Renal cortex interstitium (tissue), 15 donors: ENCODE measurements at places on chromosomes 3 and 15.

DNA sequence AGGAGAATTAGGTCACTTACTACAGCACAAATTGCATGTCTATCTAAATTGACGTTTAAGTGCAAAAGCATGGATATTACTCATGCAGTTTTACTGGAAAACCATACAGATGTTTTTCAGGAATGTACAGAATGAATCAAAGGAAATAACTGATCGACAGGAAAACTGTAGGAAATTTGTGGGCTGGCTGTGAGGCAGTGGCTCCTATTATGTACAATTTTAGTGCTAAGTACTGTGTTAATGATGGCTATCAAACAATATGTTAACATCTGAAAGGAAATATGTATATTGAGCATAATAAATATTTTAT is 6.9 kb downstream of the NUDT16 start:
- DNase-seq, result no peak

DNA sequence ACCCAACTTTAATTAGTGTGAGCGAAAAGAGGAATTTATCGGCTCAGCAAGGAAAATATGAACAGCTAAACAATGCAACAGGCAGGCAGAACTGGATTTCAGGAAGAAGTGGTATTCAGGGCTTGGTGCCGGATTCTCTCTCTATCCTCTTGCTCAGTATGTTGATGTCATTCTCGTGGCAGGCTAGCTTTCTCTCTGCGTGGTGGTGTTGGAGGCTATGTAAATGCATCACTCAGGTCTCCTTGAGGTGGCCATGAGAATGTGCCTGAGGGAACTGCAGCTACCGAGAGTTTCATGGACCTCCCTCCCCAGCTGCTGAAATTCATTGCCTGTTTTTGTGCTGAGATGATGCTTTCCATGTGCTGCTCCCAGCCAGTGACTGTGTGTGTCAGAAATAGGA is 18.3 kb upstream of the SYN2 start:
- DNase-seq, result no peak

DNA sequence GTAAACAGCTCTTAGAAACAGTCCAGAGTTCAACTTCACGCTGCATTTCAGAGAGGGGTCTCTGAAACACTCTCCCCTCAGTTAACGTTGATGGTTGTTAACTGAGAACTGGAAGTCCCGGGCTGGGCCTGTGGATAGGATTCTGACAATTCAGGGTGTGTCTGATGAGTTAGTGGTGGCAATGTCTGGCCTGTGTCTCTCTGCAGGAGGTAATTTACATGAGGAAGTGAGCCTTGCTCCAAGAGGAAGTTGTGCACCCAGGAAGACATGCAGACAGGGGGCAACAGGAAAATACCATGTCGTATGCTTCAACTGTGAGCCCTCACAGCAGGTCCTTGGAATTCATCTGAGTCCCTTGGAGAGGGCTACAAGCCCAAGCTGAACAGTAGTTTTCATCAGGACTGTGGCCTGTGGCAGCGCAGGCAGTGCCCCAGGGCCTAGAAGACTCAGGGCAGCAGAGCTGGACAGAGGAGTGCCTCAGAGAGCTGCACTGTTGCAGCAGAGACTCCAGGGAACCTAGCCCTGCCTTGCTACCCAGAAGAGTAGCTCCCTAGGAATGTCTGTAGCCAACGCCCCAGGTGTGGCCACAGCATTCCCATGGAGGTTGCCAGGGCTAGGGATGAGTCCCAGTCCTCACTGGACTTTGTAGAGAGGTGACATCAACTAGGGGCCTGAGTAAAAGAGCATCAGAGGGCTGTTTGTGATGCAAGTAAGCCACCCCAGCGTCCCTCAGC is 104.6 kb upstream of the SELENOK start:
- DNase-seq, result no peak

DNA sequence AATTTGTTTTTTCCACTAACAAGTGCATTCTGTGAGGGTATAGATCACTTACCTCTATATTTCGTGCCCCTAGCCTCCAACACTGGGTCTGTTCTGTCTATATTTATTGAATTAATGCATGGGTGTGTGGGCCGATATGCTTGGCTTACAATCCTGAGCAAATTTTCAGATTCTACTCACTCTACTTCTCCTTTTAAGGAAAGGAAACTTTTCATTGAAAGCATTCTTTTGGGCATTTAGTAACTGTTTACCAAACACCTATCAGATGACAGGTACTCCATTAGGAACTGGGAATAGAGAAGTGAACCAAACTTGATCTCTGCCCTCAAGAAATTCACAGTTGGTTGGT is 60.5 kb downstream of the TLE3 start:
- no peak for DNase-seq

GRCh38 chr3:196812853-196813252 is 54.9 kb upstream of the SENP5 start:
- no peak for DNase-seq

DNA sequence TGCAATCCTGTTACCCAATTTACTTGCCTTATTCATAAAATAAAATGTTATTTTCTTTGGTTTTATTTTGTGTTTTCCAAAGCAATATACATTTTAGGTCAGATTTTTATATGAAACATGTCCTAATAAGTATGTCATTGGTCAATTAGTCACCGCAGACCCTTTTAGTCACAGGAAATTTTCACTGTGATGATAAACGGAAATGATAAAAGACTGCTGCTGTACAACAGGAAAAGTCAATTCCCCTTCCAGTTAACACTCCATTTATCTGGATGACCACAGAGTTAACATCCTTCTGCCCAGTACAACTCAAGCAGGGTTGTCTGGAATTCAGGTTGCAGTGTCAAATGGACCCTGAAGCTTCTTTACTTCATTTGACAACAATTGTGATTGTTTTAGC is 175.2 kb downstream of the LSAMP start:
- no peak for DNase-seq

GRCh38 chr15:46576646-46577395 is 942.0 kb downstream of the SQOR start:
- peak; percentile 33 for DNase-seq

GRCh38 chr3:14290631-14291385 is 111.6 kb upstream of the SLC6A6 start:
- peak; percentile 43 for DNase-seq

GRCh38 chr3:135801018-135801417 is 164.5 kb upstream of the PPP2R3A start:
- no peak for DNase-seq

- no peak for DNase-seq
These were observed 60.8 kb upstream of the ANKRD34C start for GRCh38 chr15:79221696-79222095.

DNA sequence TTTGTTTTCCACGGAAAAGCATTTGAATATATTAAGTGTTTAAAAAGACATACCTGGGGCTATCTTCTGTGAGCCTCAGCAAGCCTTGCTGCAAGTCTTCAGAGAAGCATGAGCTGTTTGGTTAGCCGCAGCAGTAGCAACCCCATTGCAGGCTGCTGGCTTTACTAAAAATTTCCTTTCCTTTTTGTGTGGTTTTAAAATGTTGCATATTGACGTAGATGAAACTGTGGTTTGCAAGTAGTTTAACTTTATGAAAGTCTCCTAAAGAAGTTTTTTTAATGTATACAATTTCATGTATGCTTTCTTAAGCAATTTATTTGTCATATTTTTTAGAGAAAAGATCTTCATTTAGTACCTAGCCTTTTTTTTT is at the start of gene GPR171:
Gene GPR171, minus strand, starts transcription at position 166 of the 370 bp plus-strand sequence. CDS start 3,830 bp downstream, outside the sequence.
- no peak for DNase-seq

DNA sequence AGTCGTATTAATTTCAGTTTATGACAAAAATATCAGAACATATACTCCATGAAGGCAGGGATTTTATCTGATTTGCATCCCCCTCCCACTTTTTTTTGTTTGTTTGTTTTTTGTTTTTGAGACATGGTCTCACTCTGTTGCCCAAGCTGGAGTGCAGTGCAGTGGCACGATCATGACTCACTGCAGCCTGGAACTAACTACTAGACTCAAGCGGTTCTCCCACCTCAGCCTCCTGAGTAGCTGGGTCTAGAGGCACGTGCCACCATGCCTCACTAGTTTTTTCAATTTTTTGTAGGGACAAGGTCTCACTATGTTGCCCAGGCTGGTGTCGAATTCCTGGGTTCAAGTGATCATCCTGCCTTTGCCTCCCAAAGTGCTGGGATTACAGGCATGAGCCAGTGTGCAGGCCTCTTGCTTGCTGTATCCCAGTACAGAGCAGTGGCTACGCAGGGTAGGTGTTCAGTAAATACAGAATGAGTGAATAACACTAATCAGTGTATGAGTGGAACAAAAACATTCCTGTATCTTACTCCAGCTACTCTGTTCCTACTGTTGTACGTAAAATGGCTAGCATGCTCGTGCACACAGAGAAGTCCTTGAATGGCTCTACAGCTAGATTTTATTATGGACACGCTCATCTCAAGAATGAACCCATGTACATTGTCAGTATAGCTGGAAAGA is 272.4 kb downstream of the FOXP1 start:
- DNase-seq, result no peak

DNA sequence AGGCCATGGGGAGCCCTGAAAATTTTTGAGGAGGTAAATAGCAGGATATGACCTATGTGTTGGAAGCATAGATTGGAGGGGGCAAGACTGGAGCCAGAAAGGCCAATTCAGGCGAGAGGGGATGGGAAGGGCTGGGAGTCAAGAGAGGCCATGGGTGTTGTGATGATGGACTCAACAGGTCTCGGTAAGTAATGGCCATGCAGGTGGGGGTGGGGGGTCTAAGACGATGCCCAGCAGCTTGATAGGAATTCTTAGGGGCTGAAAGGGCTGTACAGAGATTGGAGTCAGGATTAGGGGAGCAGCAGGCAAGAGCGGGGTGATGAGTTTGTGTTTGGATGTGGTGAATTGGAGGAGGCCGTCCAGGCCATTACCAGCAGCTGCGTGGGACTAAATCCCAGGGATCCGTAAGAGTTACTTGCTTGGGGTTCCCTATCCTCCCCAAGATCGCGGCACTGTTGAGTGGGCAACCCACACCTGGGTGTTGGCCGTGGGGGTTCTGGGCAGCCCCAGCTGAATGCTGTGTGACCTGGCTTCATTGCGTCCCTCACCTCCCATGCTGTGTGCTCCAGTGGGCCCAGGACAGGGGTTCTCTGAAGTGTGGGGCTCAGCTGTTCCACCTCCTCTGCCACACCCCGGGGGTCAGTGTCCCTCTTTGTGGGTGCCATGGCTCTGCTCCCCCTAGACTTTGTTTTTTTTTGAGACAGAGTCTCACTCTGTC is 41.8 kb upstream of the CHRNB4 start:
- DNase-seq, result no peak

DNA sequence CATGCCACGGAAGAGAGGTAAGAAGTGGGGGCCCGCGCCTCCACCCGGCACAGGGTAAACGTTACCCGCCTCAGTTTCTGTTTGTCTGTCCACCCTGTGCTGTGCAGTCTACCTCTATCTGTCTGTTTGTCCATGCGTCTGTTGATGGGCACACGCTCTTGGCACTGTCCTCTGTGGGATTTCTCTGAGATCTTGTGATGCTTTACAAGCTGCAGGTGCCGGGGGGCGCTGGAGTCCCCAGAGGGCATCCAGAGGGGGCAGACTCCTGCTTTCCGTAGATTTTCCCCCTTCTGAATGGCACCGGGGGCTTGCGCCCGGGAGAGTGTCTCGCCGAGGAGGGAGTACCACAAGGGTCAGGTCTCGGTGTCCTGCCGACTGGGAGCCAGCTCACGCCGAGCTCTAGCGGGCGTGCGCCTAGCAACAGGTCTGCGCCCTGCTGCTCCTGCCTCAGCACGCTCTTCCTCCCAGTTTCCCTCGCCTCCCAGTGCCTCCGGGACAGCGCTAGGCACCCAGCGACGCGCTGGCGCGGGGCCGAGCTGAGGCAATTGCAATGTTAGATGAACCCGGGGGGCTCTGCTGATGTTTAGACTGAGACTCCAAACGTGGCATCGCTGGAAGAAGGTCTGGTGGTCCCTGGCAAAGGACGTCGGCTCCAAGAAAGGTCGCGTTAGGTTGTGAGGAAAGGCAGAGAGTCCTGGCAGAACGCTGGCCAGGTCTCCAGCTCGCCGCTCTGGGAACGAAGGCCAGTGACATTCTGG is 667 bp downstream of the CEMIP start:
- no peak for DNase-seq

- DNase-seq, result no peak
These were observed 308.5 kb upstream of the PROK2 start for GRCh38 chr3:72093270-72093991.

- DNase-seq, result no peak
These were observed 225.1 kb upstream of the CNTN3 start for GRCh38 chr3:74839566-74839965.

- DNase-seq, result no peak
These were observed 14.1 kb upstream of the HRH1 start for GRCh38 chr3:11140030-11140712.

DNA sequence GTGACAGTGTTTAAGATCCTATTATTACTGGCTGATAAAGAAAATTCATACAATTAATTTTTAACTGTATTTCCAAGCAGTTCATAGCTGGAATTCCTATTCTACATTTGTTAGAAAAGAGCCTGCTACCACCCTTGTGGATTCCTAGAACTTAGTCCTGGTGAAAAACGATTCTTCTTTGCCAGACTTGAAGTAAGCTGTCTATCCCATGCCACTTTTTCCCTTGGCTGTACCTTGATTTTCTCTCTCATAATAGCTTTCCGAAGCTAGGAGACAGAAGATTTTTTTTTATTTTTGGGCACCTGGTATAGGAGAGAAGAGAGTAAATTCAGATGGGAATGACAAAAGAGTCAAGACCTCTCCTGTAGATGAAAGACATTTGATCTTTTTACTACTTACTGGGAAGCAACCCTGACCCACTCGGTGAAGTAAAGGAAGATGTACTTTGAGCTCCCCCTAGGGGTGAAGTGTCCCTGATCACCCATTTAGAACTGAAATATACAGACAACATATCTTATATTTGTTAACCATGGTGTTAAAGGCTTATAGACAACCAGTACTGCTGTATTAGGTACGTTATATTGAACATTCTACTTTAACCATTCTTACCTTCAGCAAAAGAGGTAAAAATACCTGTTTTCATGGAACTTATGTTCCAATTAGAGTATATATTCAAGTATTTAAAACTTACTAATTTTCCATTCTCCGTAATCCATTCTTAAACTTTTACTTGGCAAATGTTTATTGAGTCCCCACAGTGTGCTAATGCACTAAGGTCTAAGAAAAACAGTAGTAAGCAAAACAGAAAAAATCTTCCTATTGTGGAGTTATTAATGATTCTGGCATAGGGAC is 36.2 kb upstream of the C3orf38 start:
- peak; percentile 69 for DNase-seq
